Activated gamma-delta T cell treated with anti-CD3 and anti-CD28 coated beads, Interleukin-2, amount 50 U/mL, for 16 hours (primary cell): ENCODE measurements at places on chromosomes 3 and 15.

DNA sequence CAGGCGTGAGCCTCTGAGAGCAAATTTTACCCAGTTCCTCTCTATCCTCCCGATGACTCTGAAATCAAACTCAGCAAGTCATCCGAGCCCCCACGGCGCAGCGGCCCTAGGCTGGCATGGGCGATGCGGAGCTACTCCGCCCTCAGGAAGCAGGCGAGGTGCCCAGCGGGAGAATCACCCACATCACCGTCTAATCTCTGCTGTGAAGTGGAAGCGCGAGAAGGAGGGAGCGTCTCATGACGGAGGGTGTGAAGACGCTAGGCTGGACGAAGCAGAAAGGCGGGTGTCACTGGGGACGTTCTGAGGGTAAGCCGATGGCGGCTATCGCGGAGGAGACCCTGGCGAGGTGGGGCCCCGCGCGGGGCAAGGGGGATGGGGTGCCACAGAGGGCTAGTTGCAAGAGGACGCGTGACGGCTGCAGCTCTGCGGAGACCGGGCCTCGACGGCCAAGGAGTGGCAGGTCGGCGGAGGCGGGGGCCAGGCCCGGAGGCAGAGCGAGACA lies 9.1 kb upstream of the GNAI2 start:
- no peak for DNase-seq

DNA sequence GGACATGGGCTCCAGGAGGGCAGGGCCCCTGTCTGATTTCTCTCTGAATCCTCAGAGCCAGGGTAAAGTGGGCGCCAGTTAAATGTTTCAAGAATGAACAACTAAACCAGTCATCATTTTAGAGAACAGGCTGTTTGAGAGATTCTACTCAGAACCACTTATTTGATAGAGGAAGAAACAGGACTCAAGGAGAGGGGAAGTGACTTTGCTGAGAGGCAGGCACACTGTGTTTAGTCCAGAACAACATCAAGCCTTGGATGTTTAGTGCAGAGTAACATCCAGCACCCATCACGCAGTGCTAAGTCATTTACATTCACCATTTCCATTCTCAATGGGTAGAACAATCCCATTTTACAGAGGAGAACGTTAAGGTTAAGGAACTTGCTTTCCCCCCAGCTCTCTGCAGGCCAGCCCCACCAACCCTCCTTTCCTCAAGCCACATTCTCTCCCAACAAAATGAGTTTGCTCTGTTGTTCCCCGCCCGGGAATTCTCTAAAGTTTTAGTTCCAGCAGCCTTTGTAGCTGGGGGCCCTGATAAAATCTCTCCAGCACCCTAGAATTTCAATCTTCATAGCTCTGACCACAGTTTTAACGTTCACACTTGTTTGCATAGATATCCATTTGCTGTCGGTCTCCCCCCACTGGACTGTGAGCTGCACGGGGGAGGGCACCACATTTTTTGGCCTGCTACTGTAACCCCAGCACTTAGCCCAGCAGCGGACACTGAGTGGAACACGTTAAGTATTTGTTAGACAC lies 962 bp downstream of the NMNAT3 start:
- DNase-seq, result no peak

DNA sequence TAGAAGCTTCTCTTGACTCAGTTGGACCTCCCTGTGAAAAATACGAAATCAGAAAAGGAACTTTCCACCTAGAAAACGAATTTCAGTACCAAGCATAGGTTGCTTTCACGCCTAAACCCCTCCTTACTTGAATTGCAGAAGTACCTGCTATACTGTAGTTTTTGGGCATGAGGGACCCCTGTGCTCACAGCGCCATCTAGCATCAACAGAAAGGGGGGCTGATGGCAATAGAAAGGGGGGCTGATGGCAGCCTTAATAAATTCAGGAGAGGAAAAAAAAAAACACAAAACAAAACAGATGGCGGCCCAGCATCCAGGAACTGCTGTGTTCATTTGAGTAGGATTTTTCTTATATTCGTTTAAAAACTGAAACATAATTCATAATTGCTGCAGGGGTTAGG lies 96.7 kb downstream of the NPAP1 start:
- no peak for DNase-seq

GRCh38 chr3:100081311-100081710 lies 33.0 kb downstream of the FILIP1L start:
- DNase-seq, result no peak

DNA sequence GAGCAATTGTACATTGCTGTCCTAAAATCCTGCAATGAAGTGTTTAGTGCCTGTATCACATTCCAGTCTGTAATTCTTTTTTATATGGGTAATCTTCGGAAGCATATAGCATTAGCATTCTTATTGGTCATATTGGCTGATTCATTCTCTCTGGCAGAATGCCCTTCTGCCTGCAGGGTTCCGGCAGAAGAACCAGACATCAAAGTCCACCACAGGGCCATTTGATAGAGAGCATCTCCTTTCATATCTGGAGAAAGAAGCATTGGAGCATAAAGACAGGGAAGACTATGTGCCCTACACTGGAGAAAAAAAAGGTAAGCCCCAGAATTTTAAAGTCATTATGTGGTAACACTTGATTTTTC lies 39.6 kb downstream of the TMOD3 start:
- DNase-seq, result no peak

GRCh38 chr3:127894481-127894880 lies 20.6 kb upstream of the KBTBD12 start:
- no peak for DNase-seq

- DNase-seq, result no peak
Observed at GRCh38 chr3:123006609-123007008, 21.0 kb downstream of the SEMA5B start.

DNA sequence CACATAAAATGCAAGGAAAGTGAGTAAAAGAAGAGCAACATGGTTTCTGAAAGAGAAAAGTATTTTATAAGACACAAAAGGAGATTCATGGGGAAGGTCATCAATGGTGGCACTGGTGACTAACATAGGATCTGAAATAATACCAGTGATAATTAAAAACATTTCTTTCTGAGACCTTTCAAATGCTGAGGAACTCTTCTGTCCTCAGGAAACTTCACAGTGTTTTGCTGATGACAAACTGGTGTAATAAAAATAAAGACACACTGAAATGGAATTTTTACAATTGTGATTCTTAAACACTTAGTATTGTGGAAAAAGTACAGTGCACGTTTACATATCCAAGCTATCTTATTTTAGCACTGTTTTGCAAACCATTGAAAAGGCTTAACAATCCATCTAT lies 80.4 kb upstream of the ZBTB20 start:
- DNase-seq, result no peak

- DNase-seq, result no peak
Observed at GRCh38 chr3:195156286-195156890, 114.6 kb downstream of the XXYLT1 start.

GRCh38 chr3:129101370-129102138 lies 20.1 kb downstream of the RAB43 start:
- no peak for DNase-seq

DNA sequence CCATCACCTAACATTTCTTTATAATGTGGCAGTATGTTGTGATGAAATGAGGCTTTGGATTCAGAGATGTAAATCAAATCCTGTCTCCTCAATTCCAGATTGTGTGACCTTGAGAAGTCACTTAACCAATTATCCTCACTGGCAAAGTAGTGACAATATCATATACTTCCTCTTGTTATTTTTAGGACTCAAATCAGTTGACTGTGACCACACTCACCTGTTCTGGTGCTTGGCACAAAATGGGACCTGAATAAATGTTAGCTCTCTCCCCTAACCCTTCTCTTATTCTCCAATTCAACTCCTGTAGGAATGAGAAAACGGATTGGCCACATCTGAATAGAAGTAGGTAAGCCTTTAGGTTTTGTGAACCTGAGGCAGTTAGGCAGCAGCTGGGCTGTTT lies 42.1 kb downstream of the IQCH start:
- no peak for DNase-seq

- no peak for DNase-seq
Observed at GRCh38 chr3:173109143-173109542, 31.9 kb downstream of the SPATA16 start.

DNA sequence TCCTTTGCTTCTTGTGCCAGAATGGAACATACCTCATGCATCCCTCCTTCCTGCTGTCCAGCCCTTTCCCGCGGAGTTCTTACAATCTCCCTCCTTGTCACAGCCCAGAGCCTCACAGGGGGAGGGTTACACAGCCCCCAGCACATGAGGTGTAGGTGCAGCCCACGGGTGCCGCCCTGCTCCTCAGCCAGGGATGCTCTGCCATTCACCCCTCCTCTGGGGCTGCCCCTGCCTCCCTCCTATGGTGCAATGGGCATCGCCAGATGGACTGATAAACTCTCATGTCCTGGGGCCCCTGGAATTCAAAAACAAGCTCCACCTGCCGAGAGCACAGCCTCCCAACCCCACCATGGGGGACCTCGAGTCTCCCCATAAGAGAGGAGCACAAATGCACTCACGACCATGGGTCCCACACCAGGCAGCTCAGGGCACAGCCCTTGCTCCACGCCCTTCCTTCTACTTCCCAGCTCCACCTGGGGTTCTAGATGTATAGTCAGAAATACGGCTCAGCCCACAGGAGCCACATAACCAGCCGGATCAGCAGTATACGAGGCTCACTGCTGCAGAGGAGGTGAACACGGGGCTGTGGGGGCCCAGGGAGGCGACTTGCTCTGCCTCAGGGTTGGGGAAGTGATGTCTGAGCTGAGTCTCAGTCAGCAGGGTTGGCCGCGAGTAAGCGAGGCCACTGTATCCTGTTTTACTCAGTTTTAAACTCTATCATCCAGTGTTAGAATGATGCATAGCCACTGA lies 269.7 kb upstream of the LYSMD4 start:
- no peak for DNase-seq

- no peak for DNase-seq
Observed at GRCh38 chr3:113495035-113495434, 19.9 kb downstream of the SPICE1 start.

DNA sequence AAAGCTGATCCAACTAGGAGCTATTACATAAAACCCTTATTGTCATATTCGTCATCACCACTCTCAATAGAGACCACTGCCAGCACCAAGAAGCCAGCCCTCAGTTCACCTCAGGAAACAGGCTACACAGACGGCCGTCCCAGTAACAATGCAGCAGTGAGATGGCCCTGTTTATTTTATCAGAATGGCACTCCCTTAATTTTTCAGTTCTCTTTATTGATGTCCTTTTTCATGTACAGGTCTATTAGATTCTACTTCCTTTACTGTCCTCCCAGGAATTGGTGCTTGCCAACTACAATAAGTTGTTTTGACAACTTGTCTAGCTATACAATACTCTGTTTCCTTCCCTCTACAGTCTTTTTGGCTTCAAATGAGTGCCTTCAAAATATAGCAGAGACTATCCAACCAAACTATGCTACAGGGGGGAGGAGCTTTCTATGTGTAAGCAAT lies 272.5 kb downstream of the ZBTB20 start:
- no peak for DNase-seq

DNA sequence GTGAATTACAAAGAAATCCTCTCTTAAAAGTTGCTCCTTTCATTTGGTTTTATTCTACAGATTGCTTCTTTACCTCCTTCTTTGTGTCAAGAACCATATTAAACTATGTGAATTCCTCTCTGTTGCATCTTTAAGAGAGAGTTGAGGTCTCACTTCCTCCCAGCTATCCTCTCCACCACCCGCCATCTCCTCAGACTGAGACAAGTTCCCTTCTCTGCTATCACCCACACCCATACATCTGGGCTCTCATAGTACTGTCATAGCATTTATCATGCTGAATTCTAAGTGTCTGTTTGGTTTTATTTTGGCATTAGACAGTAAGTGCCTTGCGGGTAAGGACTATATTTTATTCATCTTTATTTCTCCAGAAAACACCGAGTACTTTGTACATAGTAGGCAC lies 54.2 kb downstream of the B3GALNT1 start:
- no peak for DNase-seq

GRCh38 chr3:130686833-130687232 lies 59.8 kb downstream of the PIK3R4 start:
- DNase-seq, result no peak

DNA sequence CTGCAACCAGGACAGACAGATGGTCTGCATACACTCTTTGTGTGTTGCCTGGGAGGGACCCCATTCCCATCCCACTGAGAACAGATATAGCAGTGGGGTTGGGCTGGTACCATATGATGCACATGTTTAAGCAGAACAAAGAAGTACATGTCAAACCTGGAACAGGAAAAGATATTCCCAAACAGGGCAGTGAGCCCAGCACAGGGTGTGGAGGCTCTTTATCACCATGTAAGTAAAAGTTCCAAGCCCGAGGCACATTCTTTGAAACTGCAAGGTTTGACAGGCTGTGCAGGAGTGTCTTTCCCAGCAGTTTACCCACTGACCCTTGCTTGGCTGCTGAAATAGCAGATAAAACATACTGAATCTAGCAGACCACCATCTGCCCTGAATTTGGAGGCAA lies 5.3 kb upstream of the ZNF445 start:
- DNase-seq, result no peak
